ENCODE measurements at places on chromosomes 13 and 19.
A peak's percentile ranks its signal among the peaks of the same experiment; 100 is the strongest.

GRCh38 chr13:69243366-69243765, 864.3 kb upstream of the ATXN8OS start:
- DNase-seq: peak; percentile 15

DNA sequence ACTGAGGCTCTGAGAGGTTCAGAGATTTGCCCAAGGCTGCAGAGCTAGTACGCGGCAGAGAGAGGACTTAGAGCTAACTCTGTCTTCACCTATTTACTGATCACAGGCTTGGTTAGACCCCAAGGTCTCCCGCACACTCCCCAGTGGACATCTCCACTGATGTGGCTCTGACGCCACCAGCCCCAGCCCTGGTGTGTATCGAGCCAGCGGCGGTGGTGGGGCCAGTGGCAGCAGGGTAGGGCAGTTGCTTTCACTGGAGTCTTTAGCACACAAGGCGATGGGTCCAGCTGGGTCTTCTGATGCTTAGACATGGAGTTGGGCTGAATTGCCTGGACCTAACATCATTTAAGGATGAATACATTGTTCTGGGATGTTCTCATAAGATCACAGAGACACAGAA, 85.4 kb downstream of the ANKRD10 start:
- DNase-seq: no peak

DNA sequence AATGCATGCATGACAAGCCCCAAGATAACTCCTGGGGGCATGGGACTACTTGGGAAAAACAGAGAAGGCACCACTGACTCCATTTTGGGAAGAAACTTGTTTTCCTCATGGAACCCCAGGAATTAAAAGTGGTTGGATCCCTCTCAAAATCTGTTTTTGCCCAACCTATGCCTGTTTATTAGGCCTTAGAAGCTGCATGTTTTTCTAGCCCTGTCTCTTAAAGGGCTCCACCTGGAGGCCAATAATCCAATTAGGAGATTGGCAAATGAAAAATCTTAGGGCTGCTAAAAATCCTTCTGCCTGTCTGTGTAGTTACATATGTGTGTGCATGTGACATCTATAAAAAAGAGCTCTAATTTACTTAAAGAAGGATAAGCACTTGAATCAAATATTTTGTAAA, 26.9 kb downstream of the MED4 start:
- no peak for DNase-seq

DNA sequence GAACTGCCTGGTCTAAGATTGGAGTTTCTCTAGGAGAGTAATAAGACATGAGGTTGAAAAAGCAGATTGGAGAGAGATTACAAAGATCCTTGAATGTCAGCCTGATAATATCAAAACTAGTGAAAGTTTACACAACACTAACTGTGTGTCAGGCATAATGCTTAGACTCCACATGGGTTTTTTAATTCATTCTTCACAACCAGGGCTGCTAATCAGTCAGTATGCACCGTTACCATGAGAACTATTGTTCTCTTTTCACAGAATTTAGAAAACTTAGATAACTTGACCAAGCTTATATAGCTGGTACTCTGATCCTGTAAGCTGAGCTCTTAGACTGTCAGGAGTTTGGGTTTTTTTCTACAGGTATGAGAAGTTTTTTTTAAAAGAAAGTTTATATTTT, 46.6 kb upstream of the TSC22D1 start:
- no peak for DNase-seq

DNA sequence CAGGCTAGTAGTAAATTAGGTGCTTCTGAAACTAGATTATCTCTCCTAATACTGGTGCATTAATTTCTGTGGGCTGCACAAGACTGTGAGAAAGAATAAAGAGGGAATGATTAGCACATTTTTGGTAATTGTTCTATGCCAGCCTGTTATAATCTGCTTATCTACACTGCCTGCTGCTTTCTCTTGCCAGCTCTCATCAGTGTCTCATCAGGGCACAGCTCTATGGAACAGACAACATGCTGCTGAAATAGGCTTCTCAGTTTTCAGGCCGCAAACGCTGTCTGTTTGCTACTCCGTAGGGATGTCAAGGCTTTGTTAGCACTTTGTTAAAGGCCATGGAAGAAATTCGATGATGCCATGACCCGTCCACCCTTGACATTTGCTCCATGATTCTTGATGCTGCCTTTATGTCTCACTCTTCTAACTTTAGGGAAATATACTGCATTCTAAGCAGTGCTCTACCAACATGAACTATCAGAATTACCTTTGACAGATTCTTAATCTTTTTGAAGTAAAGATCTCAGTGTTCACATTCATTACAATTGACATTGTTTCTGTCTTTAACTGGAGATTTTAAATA, 84.0 kb upstream of the PRR20A start:
- DNase-seq: no peak

GRCh38 chr19:46950526-46951170, 69.0 kb upstream of the NPAS1 start:
- DNase-seq: no peak

DNA sequence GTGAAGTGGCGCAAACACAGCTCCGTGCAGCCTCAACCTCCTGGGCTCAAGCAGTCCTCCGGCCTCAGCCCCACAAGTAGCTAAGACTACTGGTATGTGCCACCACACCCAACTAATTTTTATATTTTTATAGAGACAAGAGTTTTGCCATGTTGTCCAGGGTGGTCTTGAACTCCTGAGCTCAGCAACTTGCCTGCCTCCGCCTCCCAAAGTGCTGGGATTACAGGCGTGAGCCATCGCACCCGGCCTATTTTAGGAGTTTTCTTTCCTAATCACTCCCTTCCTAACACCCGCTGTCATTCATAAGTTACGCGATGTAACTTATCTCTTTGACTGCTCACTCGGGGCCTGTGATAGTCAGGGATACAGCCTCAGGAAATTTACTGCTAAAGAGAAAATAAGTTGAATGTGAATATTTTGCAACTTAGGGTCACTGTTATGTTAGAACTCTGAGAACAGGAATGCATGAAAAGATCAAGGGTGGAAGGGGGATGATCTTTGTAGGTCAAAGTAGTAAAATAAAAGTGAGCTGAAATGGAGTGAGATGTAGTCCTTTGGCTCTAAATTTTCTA, 140.3 kb downstream of the DCT start:
- no peak for DNase-seq

GRCh38 chr13:30551189-30551588, 66.5 kb upstream of the USPL1 start:
- DNase-seq: peak; percentile 6

GRCh38 chr13:50275392-50276063, 260.3 kb downstream of the KCNRG start:
- no peak for DNase-seq

DNA sequence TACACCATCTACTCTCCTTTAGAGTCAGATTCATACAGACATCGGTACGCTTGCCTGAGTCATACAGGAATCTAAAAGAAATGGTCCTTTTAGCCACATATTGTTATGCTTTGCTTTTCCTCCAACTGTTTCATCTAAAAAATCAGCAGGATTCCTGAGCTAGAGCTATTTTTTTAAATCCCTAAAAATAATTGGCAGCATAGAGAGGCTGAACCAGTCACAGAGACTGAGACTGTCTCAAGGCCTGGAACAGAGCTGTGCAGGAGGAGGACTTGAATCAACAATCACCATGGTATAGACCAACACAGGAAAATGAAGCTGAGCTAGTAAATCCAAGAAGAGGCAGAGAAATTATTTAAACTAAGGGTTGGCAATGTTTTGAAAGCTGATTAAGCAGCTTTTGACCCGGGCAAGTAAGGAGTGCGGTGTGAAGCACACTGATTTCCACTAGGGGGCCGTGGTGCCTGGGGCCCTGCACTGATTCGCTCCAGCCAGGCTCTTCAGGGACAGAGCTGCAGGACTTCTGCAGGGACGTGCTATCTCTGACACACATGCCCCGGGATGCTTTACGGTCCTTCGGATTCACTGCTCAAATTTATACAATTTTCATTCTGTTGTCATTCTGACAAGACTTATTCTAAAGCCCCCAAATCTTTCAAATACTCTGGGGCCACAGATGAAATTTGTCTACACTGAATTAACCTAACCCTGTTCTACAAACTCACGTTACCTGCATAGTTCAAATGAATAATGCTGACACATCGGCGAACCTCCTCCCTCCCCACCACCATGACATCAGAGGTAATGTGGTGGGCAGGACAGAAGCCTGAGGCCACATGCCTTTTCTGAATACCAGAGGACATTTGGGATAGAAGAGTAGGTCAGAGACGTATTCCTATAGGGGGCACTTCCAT, 87.6 kb upstream of the SLC15A1 start:
- DNase-seq: peak; percentile 66

GRCh38 chr19:30516111-30516510, 143.9 kb downstream of the ZNF536 start:
- no peak for DNase-seq

DNA sequence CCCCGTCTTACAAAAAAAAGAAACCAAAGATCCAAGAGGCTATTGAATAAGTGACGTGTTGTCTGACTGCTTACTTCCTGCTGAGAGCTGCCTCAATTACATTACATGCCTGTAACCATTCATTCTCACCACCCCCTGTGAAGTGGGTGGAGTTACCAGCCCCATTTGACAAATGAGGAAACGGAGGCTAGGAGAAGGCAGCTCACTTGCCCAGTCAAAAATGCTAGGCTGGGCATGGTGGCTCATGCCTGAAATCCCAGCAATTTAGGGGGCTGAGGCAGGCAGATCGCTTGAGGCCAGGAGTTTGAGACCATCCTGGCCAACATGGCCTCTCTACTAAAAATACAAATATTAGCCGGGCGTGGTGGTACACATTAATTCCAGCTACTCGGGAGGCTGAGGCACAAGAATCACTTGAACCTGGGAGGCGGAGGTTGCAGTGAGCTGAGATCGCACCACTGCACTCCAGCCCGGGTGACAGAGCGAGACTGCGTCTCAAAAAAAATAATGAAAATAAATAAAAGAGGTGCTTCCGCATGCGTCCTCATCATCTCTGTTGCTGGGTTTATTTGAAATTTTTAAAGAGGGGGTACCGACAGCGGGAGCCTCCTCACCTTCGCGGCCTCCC, 499 bp downstream of the LSM7 start:
- no peak for DNase-seq

DNA sequence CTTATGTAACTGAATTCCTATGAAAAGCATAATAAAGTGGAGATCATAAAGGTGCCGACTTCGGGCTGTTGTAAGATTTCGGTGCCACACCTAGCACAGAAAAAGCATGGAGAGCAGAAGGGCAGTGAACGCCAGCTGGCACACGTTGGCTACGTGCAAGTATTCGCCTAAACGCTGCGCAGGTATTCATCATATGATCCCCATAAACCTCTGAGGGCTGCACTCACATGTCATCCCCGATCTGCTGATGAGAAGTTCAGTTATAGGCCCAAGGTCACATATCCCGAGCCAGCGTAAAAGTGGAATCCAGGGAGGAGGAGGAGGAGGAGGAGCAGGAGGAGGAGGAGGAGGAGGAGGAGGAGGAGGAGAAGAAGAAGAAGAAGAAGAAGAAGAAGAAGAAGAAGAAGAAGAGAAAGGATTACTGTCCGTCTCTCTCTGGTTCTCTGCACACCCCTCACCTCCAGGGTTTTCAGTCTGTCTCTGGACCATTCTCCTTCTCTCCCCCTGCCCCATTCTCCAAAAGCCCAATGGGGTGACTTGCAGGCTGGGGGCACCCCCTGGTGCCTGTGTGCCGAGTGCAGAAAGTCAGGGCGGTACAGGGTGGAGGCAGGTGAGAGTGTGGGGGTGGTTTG, 18.6 kb upstream of the CYP2S1 start:
- DNase-seq: no peak

- no peak for DNase-seq
These were observed 603.9 kb downstream of the DCT start for GRCh38 chr13:93875547-93875946.

DNA sequence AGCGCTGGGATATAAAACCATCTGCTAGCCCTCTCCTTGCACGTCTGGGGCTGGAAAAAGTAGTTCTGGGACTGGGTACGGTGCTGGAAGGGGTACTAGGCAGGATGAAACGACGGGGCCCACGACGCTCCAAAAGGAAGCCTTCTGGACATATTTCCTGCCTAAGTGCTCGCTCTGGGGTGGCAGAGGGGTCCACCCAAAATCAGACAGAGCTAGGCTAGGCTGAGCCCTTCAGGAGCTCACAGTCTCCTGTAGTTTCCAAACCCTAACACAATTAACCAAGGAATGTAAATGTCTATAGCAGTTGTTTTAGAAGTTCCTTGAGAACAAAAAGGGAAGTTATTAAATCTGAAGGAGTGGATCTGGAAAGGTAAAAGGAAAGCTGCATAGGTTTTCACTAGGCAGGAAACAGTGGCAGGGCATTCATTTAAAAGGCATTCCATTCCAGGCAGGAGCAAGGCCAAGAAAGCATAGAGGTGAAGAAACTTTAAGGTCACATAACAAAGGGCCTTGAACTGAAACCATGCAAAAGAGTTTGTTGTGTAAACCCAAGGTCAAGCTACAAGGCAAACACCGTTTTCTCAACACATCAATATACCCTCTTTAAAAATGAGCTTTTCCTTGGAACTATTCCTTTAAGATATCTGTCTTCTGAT, 634 bp upstream of the DIAPH3 start:
- no peak for DNase-seq

DNA sequence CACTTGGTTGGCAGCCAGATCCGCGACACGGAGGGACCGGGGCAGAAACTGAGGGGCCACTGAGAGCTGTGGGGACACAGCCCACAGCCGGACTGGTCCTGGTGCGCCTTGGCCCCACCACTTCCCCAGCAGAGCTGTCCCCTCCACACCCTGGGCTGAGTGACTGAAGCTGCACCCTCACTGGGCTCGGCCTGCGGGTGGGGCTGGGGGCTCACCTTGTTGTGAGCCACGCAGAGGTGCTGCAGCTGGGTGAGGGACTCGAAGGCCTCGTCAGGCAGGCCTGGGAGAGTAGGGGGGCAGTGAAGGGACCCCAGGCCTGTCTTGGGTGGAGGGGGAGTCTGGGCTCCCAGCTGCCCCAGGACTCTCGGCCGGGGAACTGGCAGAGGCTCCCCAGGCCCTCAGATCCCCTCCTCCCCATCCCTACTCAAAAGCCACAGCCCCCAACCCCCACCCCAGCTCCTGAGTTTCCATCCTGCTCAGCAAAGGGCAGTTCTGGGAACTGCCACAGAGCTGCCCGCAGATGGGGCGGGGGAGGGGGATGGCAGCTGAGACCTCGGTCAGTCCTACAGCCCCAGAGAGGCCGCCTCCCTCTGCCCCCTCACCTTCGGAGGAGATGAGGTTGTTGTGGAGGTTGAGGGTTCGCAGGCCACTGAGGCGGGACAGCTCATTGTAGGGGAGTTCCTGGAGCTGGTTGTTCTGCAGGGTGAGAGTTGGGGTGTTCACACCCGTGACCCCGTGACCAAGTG, 2.3 kb downstream of the PODNL1 start:
- peak; percentile 45 for DNase-seq

DNA sequence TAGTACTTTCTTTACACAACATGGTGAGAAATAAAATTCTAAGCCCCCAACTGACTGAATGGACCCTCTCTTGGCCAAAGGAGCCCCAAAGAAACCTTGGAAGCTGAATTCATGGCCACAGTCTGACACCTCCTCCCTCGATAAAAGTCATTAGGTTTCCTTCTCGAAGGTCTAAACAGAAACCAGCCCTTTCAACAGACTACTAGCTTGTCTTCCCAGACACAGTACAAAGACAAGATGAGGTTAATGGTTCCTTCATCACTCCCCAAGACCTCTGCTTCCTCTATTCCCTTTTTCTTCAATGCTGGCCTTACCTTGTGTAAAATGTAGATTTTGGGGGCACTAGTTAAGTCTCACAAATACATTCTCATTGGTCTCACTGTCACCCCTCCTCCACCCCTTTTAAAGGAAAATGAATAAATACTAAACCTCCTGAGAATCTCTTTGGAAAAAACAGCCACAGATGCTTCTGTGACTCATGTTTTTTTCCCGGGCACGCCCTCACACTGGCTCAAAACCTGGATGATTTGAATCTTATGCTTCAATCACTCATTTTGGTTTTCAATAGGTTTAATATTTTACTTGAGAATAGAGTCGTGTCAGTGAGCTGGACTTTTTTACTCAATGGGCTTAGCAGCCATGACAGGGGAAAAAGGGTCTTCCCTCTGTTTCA, 65.8 kb upstream of the MED4 start:
- no peak for DNase-seq
